ENCODE measurements at places on chromosomes 6 and 20.

DNA sequence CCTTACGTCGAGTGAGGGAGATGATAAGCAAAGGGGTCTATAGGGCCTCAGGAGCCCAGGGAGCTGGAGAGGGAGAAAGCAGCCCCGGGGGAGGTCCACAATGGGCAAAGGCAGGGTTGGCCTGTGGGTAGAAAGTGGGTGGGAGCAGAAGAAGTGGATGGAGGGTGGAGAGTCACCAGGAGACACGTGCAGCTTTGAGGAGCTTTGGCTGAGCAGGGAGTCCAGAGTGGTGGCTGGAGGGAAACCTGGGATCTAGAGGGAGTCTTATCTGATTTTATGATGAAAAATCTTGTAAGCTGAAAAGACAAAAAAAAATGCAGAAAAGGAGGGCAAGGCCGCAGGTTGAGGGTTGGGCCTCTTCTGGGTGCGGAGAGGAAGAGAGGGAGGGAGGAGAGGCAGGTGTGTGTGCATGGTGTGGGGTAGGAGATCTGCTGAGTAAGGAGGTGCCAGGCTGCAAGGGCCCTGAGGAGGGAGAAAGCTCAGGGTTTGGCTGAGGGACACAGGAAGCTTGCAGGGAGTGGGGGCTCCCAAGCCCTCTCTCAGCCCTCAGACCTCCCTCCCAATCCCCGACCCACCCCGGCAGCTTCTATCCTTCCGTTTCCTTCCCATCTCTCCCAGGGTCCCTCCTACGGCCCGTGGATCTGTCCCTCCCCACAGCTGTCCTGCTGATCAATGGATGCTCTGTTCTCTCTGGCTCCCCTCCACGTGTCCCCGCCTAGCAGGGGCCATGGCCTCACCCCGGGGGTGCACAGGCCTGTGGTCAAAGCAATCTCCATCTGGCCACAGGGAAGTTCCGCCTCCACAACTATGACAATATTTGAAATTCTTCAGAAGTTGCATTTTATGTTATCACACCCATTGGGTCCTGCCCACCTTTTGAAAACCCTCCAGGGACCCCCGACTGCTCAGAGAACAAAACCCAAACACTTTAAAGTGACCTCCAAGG is 17.1 kb upstream of the BPI start:
- DNase-seq, result no peak

GRCh38 chr20:37933786-37934633 is 31.1 kb downstream of the VSTM2L start:
- DNase-seq, result no peak

DNA sequence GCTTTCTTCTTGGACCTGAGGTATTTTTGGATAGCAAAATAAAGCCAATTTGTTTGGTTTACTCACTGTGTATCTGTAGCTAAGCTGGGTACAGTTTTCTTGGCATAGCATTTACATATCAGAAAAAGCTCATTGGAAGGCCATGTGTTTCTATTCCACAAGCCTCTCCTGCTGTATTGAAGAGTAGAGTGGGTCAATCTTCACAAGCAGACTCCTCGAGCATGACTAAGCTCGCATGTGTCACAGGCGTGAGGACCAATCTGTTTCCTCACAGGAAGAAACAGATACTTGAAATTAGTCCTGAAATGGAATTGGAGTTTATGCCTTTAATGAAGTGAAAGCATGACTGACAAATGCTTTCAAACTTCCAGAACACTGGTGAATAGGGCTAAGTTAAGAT is 1279.0 kb upstream of the MAP3K7 start:
- peak; percentile 40 for DNase-seq

- DNase-seq, result no peak
These were observed 688.2 kb downstream of the QKI start for GRCh38 chr6:164102693-164103092.

- no peak for DNase-seq
These were observed 62.3 kb upstream of the ENPP5 start for GRCh38 chr6:46233129-46233528.
